ENCODE measurements at places on chromosomes 16 and 17. TPM values are rescaled to one million over a fixed set of nuclear protein-coding genes. Genes with fewer than 3 reads are reported as not detected.
A peak's percentile ranks its signal among the peaks of the same experiment; 100 is the strongest.

DNA sequence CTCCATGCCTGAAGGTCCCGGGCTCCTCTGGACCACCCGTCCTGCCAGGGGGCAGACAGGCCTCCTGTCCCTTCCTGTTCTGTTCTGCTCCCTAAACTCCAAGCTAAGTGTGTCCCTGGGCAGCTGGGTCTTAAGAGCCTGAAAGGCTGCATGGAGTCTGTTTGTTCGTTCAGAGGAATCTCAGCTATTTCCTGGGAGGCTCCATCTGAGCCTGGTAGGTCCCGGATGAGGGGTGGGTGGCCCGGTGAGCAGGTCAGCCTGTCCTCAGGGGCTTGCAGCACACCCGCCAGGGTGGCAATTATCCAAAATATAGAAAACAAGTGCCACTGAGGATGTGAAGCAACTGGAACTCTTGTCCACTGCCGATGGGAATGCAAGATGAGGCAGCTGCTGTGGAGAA, 12.6 kb downstream of the ACTG1 start:
- DNase-seq: no peak

DNA sequence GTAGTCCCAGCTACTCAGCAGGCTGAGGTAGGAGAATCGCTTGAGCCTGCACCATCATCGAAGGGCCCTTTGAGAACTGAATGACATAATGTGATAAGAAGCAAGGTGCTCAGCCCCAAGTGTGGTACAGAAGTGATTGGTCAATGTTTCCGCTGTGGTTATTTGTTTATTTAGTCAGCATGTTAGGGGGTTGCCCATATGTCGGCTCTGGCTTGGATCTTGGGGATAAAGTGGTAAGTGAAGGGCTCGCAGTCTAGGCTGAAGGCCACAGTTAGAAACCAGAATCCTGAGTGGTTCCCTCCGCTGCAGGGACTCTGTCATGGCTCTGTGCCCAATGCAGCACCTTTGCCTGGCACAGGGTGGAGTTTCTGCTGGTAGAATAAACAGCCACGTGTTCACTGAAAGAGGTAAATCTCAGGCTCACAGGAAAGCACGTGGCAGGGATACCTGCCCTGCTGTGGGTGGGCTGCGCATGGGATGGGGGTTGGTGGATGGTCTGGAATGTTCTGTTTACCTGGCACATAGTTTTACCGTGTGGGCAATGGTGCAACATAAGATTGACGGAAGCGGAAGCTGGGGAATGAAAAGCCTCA, 35.4 kb downstream of the SYT17 start:
- no peak for DNase-seq

- no peak for DNase-seq
These were observed 58.3 kb upstream of the BRD7 start for GRCh38 chr16:50427107-50427506.

DNA sequence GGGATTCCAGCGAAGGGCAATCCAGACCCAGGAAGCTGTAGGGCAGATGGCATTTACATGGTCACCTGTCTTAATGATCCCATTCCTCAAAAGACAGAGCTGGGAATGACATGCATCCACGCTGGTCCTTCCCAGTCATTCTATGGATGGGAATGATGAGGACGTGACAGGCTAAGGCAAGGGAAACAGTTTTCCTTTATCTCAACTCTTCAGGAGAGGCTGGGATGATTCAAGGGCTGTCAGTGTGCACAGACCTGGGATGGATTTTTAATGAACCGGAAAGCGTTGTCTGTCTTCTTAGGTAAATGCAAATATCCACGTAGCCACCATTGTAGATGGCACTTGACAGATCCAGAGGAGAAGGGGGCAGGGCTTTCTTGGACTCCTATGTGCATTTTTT, 483.2 kb upstream of the EEF2KMT start:
- DNase-seq: no peak

GRCh38 chr17:53093391-53093790, 729.3 kb upstream of the KIF2B start:
- DNase-seq: peak; percentile 17

DNA sequence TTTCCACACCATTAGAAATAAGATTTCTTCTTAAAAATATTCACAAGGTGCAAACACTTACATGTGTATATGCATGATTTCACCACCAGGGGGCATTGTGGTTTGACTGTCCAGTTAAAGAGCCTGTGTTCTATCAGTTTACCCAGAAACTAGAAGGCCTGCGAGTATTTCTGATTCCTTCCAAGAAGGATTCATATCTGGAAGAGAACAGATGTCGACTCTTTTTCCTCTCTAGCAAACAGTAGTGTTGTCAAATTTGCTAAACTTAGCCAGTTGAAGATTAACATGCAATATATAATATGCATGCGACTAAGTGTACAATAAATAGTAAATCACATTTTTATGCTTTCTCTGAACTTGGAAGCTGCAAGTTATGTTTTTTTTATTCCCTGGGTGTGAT, 404.1 kb downstream of the WWOX start:
- DNase-seq: peak; percentile 95

DNA sequence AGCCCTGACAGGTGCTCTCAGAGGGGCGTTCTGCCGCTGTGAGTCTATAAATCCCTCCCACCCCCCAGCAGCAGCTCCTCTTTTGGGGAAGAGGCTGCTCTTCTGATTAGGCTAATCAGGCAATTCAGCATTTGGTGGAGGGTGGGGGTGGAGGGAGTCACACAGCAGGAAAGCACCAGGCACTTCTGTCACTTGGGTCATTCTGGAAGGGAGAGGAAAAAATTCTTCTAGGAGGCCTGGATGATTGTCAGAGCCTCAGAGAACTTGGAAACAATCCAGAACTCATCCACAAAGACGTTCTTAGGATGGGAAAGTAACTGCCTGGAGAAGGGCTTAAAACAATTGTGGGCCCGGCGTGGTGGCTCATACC, 7.3 kb upstream of the SSTR2 start:
- DNase-seq: peak; percentile 56

- peak; percentile 68 for DNase-seq
These were observed 5.9 kb downstream of the BAHCC1 start for GRCh38 chr17:81400996-81401722.

PMP22 gene
- polyA plus RNA-seq: 256 TPM

LAT gene
- 2.5 TPM for polyA plus RNA-seq

ZNF668 gene
- 9.9 TPM for polyA plus RNA-seq
